ENCODE measurements at places on chromosomes 2 and 18. TPM values are rescaled to one million over a fixed set of nuclear protein-coding genes. Genes with fewer than 3 reads are reported as not detected.

SUMO1 gene
- total RNA-seq = 113 TPM

CNTNAP5 gene
- total RNA-seq = not detected

ASB3 gene
- 14.7 TPM for total RNA-seq

FBXO36 gene
- total RNA-seq = 1.6 TPM

FLACC1 gene
- 1.1 TPM for total RNA-seq

PTPN2 gene
- total RNA-seq = 27.2 TPM

MAB21L4 gene
- not detected for total RNA-seq

APLF gene
- total RNA-seq = 0.69 TPM

VIL1 gene
- total RNA-seq = not detected

GPR17 gene
- 0.27 TPM for total RNA-seq

TRPM8 gene
- total RNA-seq = 2.6 TPM

TMEM247 gene
- not detected for total RNA-seq

ZAP70 gene
- not detected for total RNA-seq

IL1RL2 gene
- total RNA-seq = not detected

PROM2 gene
- total RNA-seq = 0.15 TPM

RIF1 gene
- 33.2 TPM for total RNA-seq

TEKT4 gene
- 0.08 TPM for total RNA-seq

TWIST2 gene
- 15.9 TPM for total RNA-seq

GALNT5 gene
- 1.5 TPM for total RNA-seq

AGAP1 gene
- 12.6 TPM for total RNA-seq

MARCO gene
- total RNA-seq = not detected

DPP4 gene
- 0.05 TPM for total RNA-seq

CXCR4 gene
- total RNA-seq = not detected

NT5DC4 gene
- total RNA-seq = not detected

SPC25 gene
- 9.7 TPM for total RNA-seq

MPP4 gene
- total RNA-seq = 15.0 TPM

TMEM37 gene
- not detected for total RNA-seq

ALPG gene
- not detected for total RNA-seq

FHL2 gene
- total RNA-seq = 56.7 TPM

PSME4 gene
- 47.2 TPM for total RNA-seq

AMER3 gene
- not detected for total RNA-seq

REG3A gene
- not detected for total RNA-seq

GKN1 gene
- not detected for total RNA-seq

CIB4 gene
- total RNA-seq = not detected

TBR1 gene
- total RNA-seq = not detected

GALNT14 gene
- 27.8 TPM for total RNA-seq

DNPEP gene
- total RNA-seq = 47.8 TPM

PTGR3 gene
- total RNA-seq = 12.8 TPM

SLC11A1 gene
- total RNA-seq = 0.16 TPM

CCDC85A gene
- total RNA-seq = not detected

ANKRD23 gene
- 3.2 TPM for total RNA-seq

FIGLA gene
- not detected for total RNA-seq

OSBPL6 gene
- total RNA-seq = 5.7 TPM

TRIM43 gene
- 0.29 TPM for total RNA-seq

INO80B gene
- total RNA-seq = 30.3 TPM

ZNF519 gene
- total RNA-seq = 3.2 TPM

GPR39 gene
- 4.0 TPM for total RNA-seq

IL36RN gene
- total RNA-seq = not detected

All from A375 (cell line).